ENCODE measurements at places on chromosomes 4 and X.

GRCh38 chrX:149759824-149760223 lies 14.0 kb upstream of the HSFX1 start:
- DNase-seq = peak; percentile 70

- no peak for DNase-seq
Observed at GRCh38 chr4:6614701-6615230, 25.7 kb upstream of the MRFAP1 start.

GRCh38 chrX:108163333-108164082 lies 71.9 kb downstream of the ATG4A start:
- no peak for DNase-seq

GRCh38 chr4:159227984-159228383 lies 125.1 kb downstream of the RAPGEF2 start:
- DNase-seq = no peak

DNA sequence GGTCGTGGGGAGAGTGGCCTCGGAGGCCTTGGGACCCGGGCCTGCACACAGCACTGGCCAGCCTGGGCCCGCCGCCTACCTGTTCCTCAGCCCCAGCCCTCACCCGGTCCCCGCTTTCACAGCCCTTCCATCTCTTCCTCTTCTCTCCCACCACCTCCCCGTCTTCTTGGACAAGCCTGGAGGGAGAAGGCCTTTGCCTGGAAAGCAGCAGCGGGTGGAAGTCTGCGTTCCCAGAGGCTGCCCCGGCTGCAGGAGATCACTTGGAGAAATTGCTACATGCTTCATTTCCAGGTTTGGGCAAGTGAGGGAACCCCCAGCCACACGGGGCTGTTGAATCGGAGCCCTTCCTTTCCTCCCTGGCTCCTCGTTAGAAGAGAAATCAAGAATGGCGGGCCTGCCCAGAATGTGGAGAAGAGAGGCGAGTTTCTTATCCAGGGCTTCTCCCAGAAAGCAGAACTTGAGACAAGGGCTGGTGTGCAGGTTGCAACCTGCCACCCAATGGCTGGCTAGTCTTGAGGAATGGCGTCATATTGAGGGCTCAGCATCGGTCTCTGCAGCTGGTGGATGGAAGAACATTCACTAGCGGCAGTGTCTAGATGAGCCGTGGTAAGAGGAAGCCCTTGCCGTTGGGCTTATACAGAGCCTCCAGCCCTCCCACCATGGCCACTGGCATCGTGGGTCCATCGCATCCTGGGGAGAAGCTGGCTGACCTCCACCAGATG lies 1.2 kb upstream of the PDZD4 start:
- no peak for DNase-seq

DNA sequence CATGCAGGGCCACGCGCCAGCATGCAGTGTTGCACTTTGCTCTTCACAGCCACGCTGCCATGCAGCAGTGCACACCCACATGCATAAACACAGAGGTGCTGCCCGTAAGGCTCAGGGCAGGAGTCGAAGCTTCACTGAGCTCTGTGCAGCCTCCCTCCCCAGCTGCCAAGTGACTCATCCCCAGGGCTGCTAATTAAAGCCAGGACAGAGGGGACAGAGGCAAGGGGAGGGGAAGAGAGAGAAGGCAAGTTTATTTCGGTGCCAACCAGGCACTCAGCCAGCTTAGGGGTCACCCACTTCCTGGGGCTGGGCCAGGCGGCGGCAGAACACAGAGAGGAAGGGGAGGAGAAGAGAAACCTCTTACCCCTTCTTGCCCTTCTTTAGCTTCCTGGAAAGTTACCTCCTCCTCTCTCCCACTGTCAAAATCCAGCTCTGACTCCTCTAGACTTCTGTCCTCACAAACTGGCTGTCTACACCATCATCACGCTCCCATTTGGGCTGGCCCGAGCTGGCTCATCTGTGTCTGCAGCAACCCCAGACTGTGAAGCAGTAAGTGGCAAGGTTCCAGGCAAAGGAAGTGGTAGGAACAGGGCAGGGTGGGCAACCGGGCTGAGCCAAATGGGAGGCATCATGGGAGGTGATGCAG lies 6.2 kb upstream of the IQSEC2 start:
- no peak for DNase-seq

GRCh38 chr4:125315576-125316400 lies 1.0 kb downstream of the FAT4 start:
- no peak for DNase-seq

DNA sequence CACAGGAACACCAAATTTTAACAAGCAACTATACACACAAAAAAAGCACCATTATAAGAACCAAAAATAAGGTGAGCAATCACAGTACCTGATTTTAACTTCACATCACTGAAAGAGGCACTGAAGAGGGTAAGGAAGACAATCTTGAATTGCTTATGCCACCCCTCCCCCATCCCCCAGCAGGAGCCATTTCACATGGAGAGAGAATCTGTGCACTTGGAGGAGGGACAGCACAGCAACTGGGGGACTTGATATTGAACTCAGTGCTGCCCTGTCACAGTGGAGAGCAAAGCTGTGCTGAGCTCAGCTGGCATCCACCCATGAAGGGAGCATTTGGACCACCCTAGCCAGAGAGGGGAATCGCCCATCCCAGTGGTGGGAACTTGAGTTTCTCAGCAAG lies 56.0 kb downstream of the NUDT11 start:
- no peak for DNase-seq

GRCh38 chrX:50978920-50979682 lies 68.6 kb downstream of the BMP15 start:
- DNase-seq = no peak

DNA sequence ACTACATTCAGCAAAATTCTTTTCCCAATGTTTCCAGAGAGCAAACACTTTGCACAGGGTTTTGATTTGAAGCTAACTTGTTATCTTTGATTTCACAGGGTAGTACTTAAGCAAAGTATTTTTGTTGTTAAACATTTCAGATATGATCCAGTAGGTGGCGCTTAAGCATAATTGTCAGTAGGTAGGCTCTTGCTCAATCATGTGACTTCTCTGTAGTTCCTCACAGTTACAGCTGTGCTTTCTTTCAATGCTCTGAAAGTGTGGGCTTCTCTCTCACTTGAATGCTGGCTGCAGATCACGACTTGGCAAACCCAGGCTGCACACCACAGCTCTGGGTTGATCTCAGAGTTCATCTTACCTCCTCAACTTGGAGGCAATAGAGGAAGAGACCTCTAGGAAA lies 1016.5 kb downstream of the SH3BGRL start:
- DNase-seq = no peak

- DNase-seq = no peak
Observed at GRCh38 chr4:185115827-185116232, 27.2 kb upstream of the SLC25A4 start.

DNA sequence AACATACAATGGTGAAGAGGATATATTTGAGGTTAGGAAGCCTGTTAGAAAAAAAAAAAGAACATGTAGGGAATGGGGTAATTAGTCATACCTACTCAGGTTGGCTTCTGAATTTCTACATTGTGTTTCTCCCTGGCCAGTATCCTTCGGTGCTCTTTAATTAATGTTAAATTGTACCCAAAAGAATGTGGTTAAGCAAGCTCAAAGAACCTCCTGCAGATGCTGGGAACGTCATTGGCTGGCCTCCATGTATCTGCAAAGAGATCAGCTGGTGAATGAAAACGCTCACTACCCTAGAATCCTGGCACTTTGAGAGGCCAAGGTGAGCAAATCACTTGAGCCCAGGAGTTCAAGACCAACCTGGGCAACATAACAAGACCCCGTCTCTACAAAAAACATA lies 942.3 kb upstream of the PRKX start:
- DNase-seq = no peak

GRCh38 chr4:47415719-47416118 lies 47.8 kb downstream of the COMMD8 start:
- DNase-seq = no peak

- DNase-seq = no peak
Observed at GRCh38 chrX:116185163-116185562, 14.6 kb downstream of the AGTR2 start.

- no peak for DNase-seq
Observed at GRCh38 chrX:10747975-10748374, 127.6 kb upstream of the MID1 start.

GRCh38 chr4:48602222-48602621 lies 112.2 kb downstream of the ZAR1 start:
- no peak for DNase-seq

DNA sequence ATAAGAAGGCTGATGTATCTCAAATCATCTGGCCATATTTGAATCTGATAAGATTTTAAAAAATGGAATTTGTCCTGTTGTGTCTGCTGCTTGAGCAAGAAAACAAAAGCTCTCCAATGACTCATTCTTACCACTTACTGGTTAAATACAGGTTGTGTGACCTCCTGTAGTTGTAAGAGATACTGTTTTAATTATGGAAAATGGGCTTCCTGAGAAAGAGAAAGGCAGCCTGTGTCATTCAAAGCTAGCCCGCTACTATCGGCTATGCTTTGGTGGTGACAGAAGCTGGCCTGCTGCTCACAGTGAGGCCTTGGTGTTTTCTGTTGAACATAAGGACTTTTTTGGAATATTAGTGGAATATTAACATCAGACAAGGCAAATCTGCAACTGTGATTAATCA lies 1722.1 kb upstream of the PCDH10 start:
- DNase-seq = no peak

DNA sequence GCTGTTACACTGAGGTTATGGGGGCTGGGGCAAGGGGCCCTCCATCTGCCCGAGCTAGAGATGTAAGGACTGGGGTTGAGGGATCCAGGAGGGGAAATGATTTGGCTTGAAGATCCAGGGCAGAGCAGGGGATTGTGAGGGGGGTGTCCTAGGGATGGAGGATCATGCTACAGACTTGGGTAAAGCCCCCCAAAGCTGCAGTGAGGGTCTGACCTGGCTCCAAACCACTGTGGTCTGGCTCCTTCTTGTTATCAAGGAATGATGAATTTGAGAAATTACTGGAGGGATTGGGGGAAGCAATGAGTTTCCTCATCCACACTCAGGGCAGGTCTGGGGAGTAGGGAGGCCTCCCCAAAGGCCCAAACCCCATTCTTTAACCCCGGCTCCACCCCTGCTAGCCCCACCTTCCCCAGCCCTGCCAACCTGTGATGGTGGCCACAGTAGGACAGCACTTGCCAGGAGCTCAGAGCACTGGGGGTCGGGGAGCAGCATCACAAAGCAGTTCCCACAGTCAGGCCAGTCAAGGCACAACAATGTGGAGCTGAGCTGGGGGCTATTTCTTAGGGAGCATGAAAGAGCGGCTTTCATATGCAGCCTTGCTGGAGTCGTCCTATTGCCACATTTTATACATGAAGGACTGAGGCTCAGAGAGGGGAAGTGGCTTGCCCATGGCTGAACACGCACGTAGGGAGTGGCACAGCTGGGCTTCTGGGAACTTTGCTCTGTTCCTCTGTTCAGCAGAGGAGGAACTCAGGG lies 165.5 kb downstream of the EFNB1 start:
- DNase-seq = peak; percentile 67

DNA sequence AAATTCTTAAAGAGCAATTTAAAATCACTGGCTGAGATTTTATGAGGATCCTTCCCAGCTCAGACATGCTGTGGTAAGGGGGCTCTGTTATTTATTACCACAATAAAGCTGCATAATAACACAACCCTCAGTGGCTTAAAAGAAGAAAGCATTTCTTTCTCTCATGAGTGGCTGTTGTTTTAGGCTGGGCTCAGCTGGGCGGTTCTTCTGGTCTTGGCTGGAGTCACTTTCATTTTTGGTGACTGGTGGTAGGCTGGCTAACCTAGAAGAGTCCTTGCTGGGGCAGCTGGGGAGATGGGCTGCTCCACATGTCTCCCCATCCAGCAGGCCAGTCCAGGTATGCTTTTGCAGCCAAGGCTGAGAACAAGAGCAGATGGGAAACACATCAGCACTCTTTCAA lies 113.0 kb upstream of the MSX1 start:
- no peak for DNase-seq

GRCh38 chr4:38866973-38867477 lies 581 bp upstream of the FAM114A1 start:
- no peak for DNase-seq

- no peak for DNase-seq
Observed at GRCh38 chr4:23355258-23355657, 534.6 kb downstream of the PPARGC1A start.

DNA sequence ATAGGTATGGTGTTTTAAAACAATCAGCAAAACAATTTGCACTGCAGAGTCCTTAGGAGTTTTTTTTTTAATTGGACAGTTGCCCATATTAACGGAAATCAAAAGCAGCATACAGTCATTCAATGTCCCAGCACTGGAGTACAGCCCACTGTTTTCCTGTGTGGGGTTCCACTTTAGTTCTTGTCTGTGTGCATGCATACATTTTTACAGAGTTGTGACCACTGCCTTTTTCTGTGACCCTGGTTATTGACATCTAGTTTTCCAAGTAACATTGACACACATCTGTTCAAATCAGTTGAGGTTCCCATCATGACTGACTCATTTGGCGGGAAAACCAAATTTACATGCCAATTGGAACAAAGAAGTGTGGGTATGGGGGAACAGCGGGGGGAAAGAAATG lies 83.3 kb downstream of the HPRT1 start:
- no peak for DNase-seq

DNA sequence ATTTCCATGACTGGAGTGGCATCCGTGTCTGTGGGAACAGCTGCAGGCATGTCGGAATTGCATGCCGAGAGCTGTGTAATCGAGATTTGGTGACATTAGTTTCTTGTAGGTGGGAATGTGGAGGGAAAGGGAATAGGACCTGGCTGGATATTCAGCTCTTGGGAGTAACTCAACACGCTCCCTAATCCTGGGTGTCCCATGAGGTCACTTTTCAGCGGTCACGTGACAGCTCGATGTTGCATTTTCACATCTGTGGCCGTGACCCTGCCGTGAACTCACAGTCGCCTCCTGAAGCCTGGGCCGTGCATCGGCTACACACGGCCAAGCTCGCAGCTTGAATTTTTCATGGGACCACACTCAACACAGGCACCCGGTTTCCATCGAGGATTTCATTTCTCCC lies 25.8 kb upstream of the PSAPL1 start:
- no peak for DNase-seq

GRCh38 chrX:16205840-16206239 lies 38.6 kb downstream of the MAGEB17 start:
- no peak for DNase-seq

- no peak for DNase-seq
Observed at GRCh38 chr4:160423879-160424451, 1321.1 kb downstream of the RAPGEF2 start.

DNA sequence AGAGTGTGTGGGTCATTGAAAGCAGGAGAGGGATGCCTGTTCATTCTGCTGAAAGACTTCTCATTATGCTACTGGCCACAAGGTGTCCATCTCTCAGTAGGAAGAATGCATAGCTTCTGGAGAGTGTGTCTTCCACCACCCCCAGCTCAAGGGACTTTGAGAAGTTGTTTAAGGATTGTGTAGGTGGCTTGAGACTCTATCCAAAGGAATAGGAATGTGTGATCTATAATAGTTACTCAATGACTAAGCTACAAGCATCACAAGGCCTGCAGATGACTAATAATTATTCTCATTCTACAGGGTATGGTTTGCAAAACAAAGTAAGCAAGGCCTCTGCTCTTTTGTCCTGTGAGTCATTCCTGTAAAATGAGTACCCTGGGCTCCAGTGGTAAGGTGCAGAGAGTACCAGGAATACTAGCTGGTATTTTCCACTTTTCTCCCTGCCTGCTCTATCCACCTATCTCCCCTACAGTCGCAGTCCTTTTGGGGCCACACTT lies 279.8 kb upstream of the BOD1L1 start:
- DNase-seq = no peak
